Ureter (tissue), 1 donor: ENCODE measurements at places on chromosomes 3 and 15.

DNA sequence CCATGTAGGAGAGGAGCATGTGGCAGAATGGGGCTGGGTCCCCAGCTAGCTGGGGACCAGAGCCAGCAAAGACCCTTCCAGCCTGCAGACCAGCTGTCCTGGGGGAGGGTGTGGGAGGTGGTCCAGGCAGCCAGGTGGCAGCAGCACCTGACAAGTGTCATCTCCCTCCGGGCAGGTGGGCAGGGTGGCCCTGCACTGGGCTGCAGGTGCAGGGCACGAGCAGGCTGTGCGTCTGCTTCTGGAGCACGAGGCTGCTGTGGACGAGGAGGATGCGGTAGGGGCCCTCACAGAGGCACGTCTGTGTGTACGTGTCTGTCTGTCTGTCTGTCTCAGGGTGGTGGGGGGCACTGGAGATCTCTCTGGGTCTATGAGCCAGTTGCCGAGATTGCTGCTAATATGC is 5.5 kb downstream of the ANKDD1A start:
- DNase-seq = no peak

DNA sequence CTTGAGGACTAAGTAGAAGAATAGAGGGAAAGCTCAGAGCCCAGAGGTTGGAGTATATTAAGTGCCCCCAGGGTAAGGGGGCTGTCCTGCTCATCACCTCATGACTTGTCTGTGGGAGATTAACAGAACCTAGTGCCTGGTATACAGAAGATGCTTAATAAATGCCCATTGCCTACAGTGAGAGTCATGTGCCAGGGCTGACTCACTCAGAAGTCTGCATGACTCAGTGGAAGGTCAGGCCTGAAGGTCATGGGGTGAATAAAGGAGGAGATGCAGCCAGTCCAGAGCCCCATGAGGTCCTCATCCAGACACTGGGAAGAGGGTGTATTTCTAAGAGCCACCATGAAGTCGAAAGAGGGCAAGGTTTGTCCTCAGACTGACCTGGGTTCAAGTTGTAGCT is 62.5 kb upstream of the TLE3 start:
- DNase-seq = no peak

GRCh38 chr3:77079988-77080610 is 40.2 kb downstream of the ROBO2 start:
- no peak for DNase-seq

DNA sequence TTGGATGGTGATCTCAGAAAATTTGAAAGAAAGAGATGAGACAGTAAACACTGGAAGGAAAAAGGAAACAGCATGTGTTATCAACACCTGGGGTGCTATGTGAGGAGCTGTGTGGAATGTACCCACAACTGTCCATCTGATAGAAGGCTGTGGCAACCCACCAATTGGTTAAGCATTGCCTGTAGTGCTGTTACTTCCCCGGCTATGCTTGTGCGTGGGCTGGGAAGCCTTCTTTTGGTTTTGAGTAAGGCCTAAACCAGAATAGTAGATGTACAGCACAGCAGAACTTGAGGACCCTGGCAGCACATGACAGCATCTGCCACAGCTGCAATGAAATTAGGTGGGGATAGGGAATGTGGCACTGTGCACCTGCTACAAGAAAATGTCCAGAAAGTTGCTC is 184.5 kb downstream of the FHIT start:
- DNase-seq = no peak

- peak; percentile 12 for DNase-seq
These were observed 37.9 kb upstream of the HACD2 start for GRCh38 chr3:123622766-123623165.
